ENCODE measurements at places on chromosomes 5 and 9.

GRCh38 chr5:180605554-180606214, 14.4 kb upstream of the SCGB3A1 start:
- DNase-seq: peak; percentile 37

DNA sequence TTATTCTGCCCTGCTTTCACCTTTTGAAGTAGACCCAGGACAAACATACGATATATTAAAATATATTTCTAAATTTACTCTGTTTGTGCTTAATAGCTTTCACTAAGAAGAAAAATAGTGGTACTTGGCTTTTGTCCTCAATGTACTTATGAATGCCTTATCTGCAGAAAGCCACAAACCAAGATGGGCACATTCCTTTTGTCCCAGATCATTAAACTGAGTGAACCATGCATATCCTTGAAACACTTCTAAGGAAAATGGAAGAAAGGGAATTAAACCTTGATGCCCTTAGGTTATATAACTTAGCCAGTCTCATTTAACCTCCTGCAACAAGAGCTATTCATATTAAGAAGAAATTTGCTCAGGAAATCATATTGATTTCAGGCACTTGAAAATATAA, 553.8 kb upstream of the CDH9 start:
- no peak for DNase-seq

GRCh38 chr5:179620703-179621350, 2.6 kb downstream of the HNRNPH1 start:
- DNase-seq: no peak

DNA sequence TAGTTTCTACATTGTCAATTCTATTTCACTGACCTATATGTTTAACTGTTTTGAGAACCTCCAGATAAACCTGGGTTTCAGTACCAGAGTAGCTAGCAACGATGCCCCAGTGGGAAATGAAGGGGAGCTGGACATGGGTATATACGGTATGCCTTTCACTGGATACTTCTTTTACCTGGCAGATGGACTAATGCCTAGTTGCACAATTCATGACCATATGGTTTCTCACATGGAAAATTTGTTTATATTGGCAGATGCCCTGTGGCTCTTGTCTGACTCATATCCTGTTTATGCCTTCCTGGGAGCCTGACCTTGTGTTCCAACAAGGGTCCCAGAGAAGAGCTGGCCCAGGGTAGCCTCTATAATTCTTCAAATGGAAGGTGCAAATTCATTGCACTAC, 144.1 kb downstream of the MAT2B start:
- DNase-seq: no peak

DNA sequence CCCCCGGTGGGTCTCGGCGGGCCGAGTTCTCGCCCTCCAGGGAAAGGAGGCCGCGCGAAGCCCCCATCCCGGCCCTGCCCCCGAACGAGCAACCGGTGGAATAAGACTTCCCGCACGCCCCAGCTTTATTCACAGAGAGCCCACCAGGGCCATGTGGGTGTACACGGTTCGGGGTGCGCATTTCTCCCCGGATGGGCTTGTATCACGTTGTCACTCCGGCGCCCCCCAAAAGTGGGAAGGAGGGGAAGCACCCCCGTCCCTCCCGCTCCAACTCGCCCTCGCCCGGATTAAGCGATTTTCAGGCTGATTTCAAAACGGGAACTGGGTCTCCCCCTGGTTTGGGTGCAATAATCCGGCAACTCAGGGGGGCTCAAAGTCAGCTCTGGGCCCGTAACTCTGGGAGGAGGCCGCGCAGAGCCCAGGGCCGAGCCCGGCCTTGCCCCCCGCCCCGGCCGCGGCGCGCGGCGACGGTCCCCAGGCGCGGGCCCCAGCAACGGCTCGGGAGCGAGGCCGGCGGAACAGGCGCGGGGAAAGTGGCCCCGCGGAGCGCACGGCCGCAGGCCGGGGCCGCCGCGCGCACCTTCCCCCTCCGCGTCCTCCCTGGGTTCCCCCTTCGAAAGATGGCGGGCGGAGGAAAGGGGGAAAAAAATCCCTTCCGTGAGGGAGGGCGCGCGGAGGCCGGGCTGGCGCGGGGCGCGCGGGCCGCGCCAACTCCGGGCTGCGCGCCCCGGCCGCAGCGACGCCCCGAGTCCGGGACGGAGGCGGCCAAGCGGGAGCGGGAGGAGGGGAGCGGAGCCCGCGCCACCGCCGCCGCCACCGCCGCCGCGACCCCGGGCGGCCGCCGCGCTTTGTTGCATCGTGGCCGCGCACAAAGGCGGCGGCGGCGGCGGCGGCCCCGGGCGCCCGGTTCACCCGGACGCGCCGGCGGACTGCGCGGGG, 644 bp downstream of the BRD3 start:
- DNase-seq: peak; percentile 26

Measured in CD4-positive, alpha-beta T cell treated with Interferon alpha-2 for 1 hour (primary cell).